Uterus (tissue), 4 donors: ENCODE measurements at places on chromosomes 4 and X. TPM values are rescaled to one million over a fixed set of nuclear protein-coding genes. Genes with fewer than 3 reads are reported as not detected.
A peak's percentile ranks its signal among the peaks of the same experiment; 100 is the strongest.

- H3K27ac ChIP-seq: no peak overlapping the region
- no peak for DNase-seq
- H3K36me3 ChIP-seq: no peaks in the 10 kb centered on the region
- no peaks in the 10 kb centered on the region for H3K4me1 ChIP-seq
These were observed 2.3 kb downstream of the CXCL8 start for GRCh38 chr4:73742490-73743160.

Gene ERAS
- total RNA-seq: not detected

Gene STOX2
- 19.4 TPM for total RNA-seq

Gene GAGE12H
- not detected for total RNA-seq

- no peaks in the 10 kb centered on the region for H3K36me3 ChIP-seq
- H3K27me3 ChIP-seq: no peaks in the 10 kb centered on the region
- no peaks in the 10 kb centered on the region for H3K4me1 ChIP-seq
- DNase-seq: no peak
- peak overlapping the region; percentile 41 for H3K4me3 ChIP-seq
These were observed 47.2 kb downstream of the STARD8 start for GRCh38 chrX:68694435-68695205.

DNA sequence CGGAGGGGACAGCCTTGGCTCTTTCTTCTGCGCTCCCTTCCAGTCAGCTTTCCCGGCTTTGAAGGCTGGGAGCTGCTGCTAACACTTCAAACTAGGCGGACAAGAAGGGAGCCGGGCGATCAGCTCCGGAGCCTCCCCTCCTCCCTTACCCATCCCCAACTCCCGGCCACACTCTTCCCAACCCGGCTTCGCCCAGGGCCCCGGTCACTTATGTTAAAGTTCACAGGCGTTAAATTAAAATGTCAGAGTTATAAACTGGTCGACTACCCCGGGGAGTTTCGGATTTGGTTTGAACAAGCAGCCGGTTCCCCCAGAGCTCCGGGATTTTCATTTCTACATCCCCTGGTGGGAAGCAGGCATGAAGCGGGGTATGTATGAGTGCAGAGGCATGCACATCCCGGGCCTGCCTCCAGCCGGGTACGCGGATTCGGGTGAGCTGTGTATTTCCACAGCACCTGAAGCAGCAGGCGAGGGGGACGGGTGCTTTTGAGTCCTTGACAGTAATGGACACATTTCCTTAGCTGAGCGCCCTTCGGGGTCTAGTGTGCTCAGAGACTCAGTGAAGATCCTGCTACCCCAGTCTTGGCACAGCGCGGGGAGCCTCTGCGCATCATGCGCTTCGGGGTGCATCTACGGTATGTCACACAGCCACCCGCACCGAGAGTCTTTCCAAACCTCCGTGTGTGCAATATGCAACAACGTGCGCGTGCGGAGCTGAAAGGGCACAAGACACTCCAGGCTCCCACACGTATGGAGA lies 880 bp downstream of the UNC5C start:
- H3K27ac ChIP-seq: peak overlapping the region; percentile 76
- H3K4me3 ChIP-seq: peak overlapping the region; percentile 47

Gene VCX
- not detected for total RNA-seq

Gene CPLX1
- 3.1 TPM for total RNA-seq

GRCh38 chr4:74084984-74085383 lies 14.0 kb downstream of the CXCL2 start:
- H3K27me3 ChIP-seq: no peaks in the 10 kb centered on the region
- no peak for DNase-seq
- H3K4me1 ChIP-seq: no peaks in the 10 kb centered on the region
- H3K4me3 ChIP-seq: no peak overlapping the region
- no peaks in the 10 kb centered on the region for H3K36me3 ChIP-seq

- no peaks in the 10 kb centered on the region for H3K36me3 ChIP-seq
- no peak overlapping the region for H3K27ac ChIP-seq
- no peak overlapping the region for H3K4me3 ChIP-seq
- H3K27me3 ChIP-seq: no peaks in the 10 kb centered on the region
- DNase-seq: no peak
These were observed 78.5 kb downstream of the SCLT1 start for GRCh38 chr4:129014566-129015509.

DNA sequence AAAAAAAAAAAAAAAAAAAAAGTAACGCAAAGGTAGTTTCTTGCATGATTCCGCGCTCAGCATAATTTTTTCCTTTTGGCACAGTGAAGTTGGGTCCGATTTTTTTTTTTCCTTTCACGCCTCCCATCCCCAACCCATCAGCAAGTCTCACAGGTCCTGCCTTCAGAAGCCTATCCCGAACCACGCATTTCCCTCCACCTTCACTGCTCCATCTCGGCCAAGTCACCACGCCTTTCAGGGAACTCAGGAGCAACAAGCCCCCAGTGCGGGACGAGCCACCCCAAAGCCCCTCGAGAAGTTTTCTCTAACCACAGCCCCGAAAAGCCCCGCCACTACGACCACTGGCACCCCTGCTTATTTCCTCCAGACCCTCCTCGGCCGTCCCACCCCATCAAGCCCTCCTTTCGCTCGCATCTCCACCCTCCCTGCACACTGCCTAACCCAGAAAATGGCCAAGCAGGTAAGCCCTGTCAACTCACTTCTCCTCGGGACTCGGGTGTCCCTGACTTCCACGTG lies 1.0 kb downstream of the SLBP start:
- H3K27ac ChIP-seq: peak overlapping the region; percentile 100
- H3K27me3 ChIP-seq: no peaks in the 10 kb centered on the region
- no peaks in the 10 kb centered on the region for H3K36me3 ChIP-seq

GRCh38 chr4:26061248-26061986 lies 147.4 kb downstream of the SMIM20 start:
- no peak overlapping the region for H3K27ac ChIP-seq
- no peaks in the 10 kb centered on the region for H3K36me3 ChIP-seq
- H3K4me3 ChIP-seq: no peak overlapping the region
- H3K4me1 ChIP-seq: no peaks in the 10 kb centered on the region

- H3K4me3 ChIP-seq: no peak overlapping the region
- no peak overlapping the region for H3K27ac ChIP-seq
- H3K36me3 ChIP-seq: no peaks in the 10 kb centered on the region
- no peak for DNase-seq
- H3K4me1 ChIP-seq: no peaks in the 10 kb centered on the region
- H3K27me3 ChIP-seq: no peaks in the 10 kb centered on the region
These were observed 61.9 kb downstream of the NR3C2 start for GRCh38 chr4:148380291-148380690.

GRCh38 chrX:109926743-109927662 lies 75.9 kb upstream of the TMEM164 start:
- H3K27ac ChIP-seq: no peak overlapping the region
- H3K36me3 ChIP-seq: no peaks in the 10 kb centered on the region
- no peak for DNase-seq
- no peak overlapping the region for H3K4me3 ChIP-seq
- no peaks in the 10 kb centered on the region for H3K27me3 ChIP-seq

Gene SMARCA1
- 38.8 TPM for total RNA-seq

DNA sequence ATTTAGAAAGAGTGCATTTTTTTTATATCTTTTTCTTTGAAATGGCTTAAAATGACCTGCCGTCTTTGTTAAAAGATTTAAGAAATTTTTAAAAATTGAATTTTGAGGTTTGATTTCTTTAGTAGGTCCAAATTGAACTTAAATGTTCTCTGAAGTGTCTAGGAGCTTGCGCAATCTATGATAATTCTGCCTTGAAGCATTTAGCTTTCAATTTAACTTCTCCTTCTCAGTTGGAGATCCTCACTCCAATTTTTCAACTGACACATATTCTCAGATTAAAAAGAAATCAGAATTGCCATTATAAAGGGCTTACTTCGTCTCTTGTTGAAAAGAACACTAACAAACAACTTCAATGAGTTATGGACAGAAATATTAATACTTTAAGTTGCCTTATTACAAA lies 273.5 kb downstream of the TMA16 start:
- no peak for DNase-seq
- no peak overlapping the region for H3K27ac ChIP-seq
- H3K4me1 ChIP-seq: no peaks in the 10 kb centered on the region
- H3K27me3 ChIP-seq: no peaks in the 10 kb centered on the region
- no peak overlapping the region for H3K4me3 ChIP-seq

GRCh38 chr4:184014301-184014700 lies 109.2 kb downstream of the STOX2 start:
- H3K36me3 ChIP-seq: no peaks in the 10 kb centered on the region
- H3K4me1 ChIP-seq: no peaks in the 10 kb centered on the region
- no peak for DNase-seq
- no peak overlapping the region for H3K27ac ChIP-seq
- H3K4me3 ChIP-seq: no peak overlapping the region
- H3K27me3 ChIP-seq: no peaks in the 10 kb centered on the region

Gene NWD2
- total RNA-seq: not detected
